ENCODE measurements at places on chromosomes 11 and 22.

- DNase-seq = no peak
These were observed 279.3 kb upstream of the TENM4 start for GRCh38 chr11:79720115-79720514.

DNA sequence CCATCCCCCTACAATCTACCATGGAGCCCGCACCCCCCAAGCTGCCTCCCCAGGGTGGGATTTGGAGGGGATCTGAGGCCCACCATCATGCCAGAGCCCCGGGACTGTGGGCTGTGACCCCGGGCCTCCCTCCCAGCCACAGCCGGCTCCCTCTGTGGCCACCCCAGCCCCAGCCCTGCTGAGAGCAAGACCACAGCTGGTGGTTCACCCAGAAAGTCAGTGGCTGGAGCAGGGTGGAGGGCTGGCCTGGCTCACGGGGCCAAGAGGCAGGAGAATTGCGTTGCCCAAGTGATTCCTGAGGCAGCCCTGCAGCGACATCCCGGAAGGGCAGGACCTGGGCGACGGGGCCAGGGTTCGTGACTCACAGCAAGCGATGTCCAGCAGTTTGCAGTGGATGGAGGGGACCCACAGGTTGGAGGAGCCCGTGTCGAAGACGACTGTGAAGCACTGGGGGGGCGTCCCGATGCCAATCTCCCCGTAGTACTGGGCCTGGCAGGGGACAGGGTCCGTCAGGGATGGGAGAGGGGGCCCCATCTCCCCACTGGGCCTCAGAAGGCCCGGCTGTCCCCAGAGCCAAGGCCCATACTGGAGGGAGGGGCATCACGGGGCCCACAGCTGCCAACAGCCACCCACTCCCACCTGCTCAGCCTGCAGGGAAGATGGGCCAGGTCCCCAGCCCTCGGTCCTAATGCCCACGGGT, 4.4 kb downstream of the CTSD start:
- no peak for DNase-seq

DNA sequence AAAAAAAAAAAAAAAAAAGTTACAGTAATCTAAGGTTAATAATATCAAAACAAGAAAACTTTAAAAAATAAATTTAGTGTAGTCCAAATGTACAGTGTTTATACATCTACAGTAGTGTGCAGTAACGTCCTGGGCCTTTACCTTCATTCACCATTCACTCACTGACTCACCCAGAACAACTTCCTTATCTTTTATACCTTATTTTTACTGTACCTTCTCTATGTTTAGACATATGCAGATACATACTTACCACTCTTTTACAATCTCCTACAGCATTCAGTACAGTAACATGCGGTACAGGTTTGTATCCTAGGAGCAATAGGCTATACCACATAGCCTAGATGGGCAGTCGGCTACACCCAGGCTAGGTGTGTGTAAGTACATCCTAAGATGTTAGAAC, 38.5 kb downstream of the TCF20 start:
- no peak for DNase-seq

DNA sequence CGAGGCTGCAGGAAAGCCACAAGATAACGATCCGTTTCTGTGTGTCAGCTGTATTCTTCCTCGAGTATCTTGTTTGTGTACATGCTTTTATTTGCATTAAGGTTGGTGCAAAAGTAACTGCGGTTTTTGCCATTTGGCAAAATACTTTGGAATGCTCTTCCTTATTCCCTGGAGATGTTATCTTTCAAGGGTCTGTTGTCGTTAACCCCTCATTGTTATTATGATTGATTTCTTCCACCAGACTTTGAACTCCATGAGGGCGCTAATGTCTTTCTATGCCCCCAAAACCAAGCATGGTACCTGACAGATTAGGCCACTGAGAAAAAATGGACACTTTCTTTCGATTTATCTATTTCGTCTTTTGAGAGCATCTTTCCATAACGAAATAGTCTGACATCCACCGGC, 563 bp upstream of the PSMA1 start:
- DNase-seq = no peak

GRCh38 chr11:7592711-7593110, 78.9 kb downstream of the PPFIBP2 start:
- DNase-seq = peak; percentile 37

Data from CD4-positive, alpha-beta T cell treated with Interferon alpha-2 for 1 hour (primary cell).